ENCODE measurements at places on chromosomes 5 and 9. TPM values are rescaled to one million over a fixed set of nuclear protein-coding genes. Genes with fewer than 3 reads are reported as not detected.
A peak's percentile ranks its signal among the peaks of the same experiment; 100 is the strongest.

DNA sequence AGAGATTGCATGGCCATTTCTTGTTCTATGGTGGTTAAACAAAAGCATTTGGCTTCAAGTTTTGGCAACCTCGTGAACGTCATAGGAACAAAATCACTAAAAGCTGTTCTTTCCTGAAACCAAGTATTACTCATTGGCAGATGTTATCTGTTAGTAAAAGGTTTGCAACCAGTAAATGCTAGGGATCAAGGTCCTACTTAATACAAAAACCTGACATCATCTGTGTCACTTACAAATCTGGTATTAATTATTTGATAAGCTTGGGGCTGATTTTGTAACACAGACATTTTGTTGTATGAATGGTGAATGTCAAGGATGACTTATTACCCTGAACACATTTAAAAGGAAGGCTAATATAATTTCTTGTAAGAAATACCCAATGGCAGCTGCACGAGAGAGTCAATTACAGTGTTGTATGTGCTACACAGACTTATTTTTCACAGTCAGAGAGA lies 486.4 kb upstream of the ZNF608 start:
- peak; percentile 24 for DNase-seq
- H3K4me1 ChIP-seq, result no peaks in the 10 kb centered on the region
- H3K36me3 ChIP-seq, result no peaks in the 10 kb centered on the region
- H3K27ac ChIP-seq, result no peak overlapping the region

The TMEM232 gene
- 21.1 TPM for total RNA-seq

DNA sequence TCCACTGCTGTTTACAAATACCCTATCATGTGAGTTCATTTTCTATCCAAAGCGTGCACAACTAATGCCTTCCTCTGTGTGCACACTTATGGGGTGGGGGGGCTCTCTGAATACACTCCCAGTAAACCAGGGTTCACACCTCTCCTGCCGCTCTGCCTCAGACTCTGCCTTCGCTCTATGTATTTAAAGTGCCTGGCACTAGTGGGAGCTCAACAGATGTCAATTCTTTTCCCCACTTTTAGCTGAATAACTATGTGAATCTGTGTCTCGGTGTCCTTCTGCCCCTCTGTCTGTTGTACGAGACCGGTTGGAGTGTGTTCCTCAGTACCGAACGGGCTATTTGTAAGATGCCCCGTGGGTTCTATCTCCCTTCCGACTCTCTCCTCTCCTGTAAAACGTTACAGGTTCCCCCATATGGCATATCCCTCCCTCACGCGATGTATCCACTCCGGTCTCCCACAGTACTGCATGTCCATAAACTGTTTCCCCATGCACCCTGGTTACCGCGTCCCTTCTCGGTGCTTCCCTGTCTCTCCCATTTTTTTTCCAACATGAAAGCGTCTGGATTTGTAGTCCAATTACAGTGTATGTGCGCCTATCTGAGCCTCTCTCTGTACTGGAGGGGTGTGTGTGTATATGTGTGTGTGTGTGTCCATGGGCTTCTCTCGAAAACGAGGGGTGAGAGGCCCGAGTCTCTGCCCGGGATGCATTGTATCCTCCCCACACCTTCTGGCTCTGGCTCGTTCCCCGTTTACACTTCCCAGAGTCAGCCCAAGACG lies 1.6 kb downstream of the ELL2 start:
- peaks cover 23% of the 10 kb centered on the region for H3K4me1 ChIP-seq
- peaks cover 3% of the 10 kb centered on the region for H3K27me3 ChIP-seq
- peak overlapping the region; percentile 49 for H3K27ac ChIP-seq
- H3K4me3 ChIP-seq, result peak overlapping the region; percentile 75
- H3K36me3 ChIP-seq, result no peaks in the 10 kb centered on the region

GRCh38 chr9:129505270-129505902 lies 115.5 kb downstream of the C9orf50 start:
- H3K36me3 ChIP-seq, result peaks cover 5% of the 10 kb centered on the region
- H3K27me3 ChIP-seq, result no peaks in the 10 kb centered on the region
- peaks cover 32% of the 10 kb centered on the region for H3K4me1 ChIP-seq
- DNase-seq, result peak; percentile 94
- no peak overlapping the region for H3K27ac ChIP-seq

DNA sequence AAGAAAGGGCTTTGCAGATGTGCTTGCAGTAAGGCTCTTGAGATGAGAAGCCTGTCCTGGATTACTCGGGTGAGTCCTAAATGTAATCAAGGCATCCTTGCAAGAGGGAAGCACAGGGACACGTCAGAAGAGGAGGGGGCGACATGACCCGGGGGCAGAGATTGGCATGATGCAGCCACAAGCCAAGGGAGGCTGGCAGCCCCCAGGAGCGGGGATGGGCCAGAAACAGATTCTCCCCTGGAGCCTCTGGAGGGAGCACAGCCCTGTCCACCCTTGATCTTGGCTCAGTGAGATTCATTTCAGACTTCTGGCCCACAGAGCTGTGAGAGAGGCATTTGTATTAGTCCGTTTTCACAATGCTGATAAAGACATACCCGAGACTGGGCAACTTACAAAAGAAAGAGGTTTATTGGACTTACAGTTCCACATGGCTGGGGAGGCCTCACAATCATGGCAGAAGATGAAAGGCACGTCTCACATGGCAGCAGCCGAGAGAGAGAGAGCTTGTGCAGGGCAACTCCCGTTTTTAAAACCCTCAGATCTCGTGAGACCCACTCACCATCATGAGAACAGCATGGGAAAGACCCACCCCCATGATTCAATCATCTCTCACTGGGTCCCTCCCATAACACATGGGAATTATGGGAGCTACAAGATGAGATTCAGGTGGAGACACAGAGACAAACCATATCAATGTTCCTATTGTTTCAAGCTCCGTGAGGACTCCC lies 76.1 kb downstream of the ADAMTS2 start:
- H3K36me3 ChIP-seq, result peaks cover 21% of the 10 kb centered on the region
- H3K27ac ChIP-seq, result no peak overlapping the region
- H3K4me3 ChIP-seq, result no peak overlapping the region
- DNase-seq, result no peak
- no peaks in the 10 kb centered on the region for H3K27me3 ChIP-seq

DNA sequence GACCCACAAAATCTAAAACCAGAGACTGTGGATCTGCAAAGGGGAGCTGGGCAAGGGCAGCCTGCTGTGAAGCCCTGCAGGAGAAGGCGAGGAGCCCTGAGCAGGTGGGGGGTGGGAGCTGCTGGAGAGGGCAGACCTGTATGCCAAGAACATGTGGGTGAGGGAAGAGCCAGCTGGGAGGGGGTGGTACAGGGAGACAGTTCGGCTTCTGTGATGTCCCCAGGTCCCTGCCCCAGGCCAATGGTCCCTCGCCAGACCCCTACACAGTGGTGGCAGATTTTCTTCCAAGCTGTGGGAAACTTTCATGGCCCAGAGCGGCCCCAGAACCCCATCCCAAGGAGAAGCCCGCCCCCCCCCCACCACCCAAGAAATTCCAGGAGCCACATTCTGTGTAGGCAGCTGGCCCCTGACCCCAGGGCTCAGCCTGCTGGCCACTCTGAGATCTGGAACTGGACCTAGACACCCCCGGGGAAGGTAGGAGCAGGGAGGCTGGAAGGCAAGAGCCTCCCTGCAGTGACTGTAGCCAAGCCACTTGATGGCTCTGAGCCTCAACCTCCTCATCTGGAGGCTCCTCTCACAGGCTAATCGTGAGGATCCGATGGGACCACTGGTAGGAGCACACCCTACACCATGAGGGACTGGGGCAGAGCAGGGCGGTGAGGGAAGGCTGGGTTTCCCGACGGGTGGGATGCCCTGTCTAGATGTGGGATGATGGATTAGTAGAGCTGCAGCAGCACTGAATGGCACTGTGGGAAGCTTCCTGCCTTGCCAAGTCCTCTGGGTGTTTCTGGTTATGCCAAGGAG lies 22.6 kb upstream of the CSF1R start:
- no peak for DNase-seq
- H3K27ac ChIP-seq, result no peak overlapping the region
- H3K27me3 ChIP-seq, result no peaks in the 10 kb centered on the region
- H3K4me3 ChIP-seq, result no peak overlapping the region
- no peaks in the 10 kb centered on the region for H3K36me3 ChIP-seq
- peaks cover 17% of the 10 kb centered on the region for H3K4me1 ChIP-seq

DNA sequence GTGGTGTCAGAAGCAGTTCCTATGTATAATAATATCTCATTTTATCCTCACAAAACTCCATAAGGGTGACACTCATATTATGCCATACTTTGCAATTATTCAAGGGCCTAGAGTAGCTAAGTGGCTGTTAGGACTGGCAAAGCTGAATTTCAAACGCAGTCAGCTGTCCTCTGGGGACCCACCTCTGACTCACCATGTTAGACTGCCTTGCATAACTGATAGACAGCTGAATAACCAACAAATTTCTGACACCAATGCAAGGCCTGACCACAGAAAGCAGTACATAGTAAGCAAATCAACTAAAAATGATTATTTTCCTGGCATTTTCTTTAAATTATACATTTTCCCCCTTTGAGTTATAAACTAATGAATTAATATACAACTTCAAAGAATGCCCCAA lies 251.6 kb upstream of the PTGER4 start:
- no peaks in the 10 kb centered on the region for H3K36me3 ChIP-seq
- no peaks in the 10 kb centered on the region for H3K27me3 ChIP-seq
- no peak overlapping the region for H3K4me3 ChIP-seq

The PDE4D gene
- 84.0 TPM for total RNA-seq

The CBY3 gene
- total RNA-seq, result not detected

DNA sequence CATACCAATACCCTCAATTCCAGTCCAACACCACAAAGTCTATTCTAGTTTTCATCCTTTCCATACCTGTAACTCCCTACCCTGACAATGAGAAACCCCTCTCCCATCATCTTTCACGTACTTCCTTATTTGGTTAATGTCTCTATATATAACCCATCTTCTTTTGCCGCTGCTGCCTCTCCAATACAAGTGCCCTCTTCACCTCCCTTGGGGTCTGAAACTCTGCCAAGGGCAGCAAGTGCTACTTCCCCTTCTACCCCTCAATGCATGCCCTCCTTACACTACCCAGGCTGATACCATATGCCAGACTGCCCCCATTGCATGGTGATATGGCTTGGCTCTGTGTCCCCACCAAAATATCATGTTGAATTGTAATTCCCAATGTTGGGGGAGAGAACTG lies 24.4 kb upstream of the SMIM15 start:
- H3K4me1 ChIP-seq, result no peaks in the 10 kb centered on the region
- no peak overlapping the region for H3K4me3 ChIP-seq
- H3K27ac ChIP-seq, result no peak overlapping the region
- no peaks in the 10 kb centered on the region for H3K36me3 ChIP-seq
- DNase-seq, result no peak
- no peaks in the 10 kb centered on the region for H3K27me3 ChIP-seq

The NOP16 gene
- 9.9 TPM for total RNA-seq

GRCh38 chr9:128558431-128559310 lies 6.3 kb downstream of the SPTAN1 start:
- DNase-seq, result no peak
- peaks cover 41% of the 10 kb centered on the region for H3K4me1 ChIP-seq
- H3K4me3 ChIP-seq, result peak overlapping the region; percentile 4
- H3K27ac ChIP-seq, result peak overlapping the region; percentile 93

The SLC1A3 gene
- 456 TPM for total RNA-seq

The RPP25L gene
- total RNA-seq, result 10.4 TPM

DNA sequence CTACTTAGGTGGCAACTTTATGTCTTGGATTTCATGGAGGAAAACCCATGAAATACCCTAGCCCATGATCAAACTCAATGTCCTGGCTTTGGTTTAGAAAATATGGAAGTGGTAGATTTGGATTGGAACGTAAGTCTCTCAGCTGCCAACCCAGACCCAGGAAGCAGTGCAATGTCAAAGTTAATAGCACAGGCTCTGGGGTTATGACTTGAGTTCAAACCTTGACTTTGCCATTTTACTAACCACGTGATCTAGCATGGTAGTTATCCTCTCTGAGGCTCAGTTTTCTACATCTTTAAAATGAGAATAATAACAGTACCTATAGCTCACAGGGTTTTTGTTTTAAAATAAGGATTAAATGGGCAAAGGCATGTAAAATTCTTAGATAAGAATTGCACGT lies 13.8 kb downstream of the FYB1 start:
- no peaks in the 10 kb centered on the region for H3K4me1 ChIP-seq
- H3K27me3 ChIP-seq, result no peaks in the 10 kb centered on the region
- no peak overlapping the region for H3K4me3 ChIP-seq
- DNase-seq, result no peak

- H3K4me3 ChIP-seq, result no peak overlapping the region
- no peaks in the 10 kb centered on the region for H3K27me3 ChIP-seq
- H3K4me1 ChIP-seq, result no peaks in the 10 kb centered on the region
- no peaks in the 10 kb centered on the region for H3K36me3 ChIP-seq
Measured at GRCh38 chr5:53545744-53546143, 14.7 kb upstream of the NDUFS4 start.

DNA sequence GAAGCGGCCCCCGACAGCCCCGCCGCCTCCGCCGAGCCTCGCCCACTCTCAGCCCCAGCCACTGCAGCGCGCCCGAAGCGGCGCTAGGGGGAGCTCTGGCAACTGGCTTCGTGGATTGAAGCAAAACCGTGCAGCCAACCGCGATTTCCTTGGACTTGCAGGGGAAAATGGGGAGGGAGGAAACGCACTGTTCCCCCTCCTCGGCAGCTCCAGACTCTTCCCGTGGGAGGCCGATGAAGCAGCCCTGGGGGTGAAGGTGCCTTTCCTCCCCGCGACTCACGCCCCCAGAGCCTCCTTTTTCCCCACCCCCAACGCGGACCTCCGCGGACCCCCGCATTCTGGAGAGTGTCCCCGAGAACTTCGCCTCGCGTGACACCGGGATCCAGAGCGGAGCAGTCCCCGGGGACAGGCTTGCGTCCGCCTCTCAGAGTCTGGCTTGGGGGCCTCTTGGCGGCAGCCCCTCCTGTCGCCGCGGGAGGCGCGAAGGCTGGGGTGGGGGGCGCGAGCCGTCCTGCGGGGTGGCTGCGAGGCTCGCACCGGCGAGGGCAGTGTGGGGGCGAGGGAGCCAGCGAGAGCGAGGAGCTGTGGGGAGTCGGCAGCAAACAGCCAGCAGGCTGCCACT lies 3.8 kb downstream of the IER5L start:
- DNase-seq, result peak; percentile 82
- H3K27me3 ChIP-seq, result peaks cover 14% of the 10 kb centered on the region
- peaks cover 58% of the 10 kb centered on the region for H3K4me1 ChIP-seq
- peak overlapping the region; percentile 66 for H3K4me3 ChIP-seq
- no peaks in the 10 kb centered on the region for H3K36me3 ChIP-seq

DNA sequence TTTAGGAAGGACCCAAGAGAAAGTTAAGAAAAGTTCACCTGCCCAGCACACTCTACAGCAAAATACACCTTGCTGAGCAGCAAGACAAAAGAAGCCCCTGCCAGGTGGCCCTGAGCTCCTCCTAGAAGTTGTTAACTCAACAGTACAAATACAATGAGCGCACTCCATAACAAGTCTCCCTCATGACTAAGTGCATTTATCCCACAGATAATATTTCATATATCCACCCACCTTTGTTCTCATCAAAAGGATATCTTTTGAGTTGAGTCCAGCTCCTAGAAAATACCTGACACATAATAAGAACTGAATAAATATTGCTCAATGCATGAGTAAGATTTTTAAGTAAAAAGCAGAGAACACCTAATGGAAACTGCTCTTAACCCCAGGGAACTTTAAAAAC lies 73.3 kb downstream of the ABCA1 start:
- peaks cover 3% of the 10 kb centered on the region for H3K4me1 ChIP-seq
- H3K27me3 ChIP-seq, result no peaks in the 10 kb centered on the region
- no peak for DNase-seq
- peaks cover 2% of the 10 kb centered on the region for H3K36me3 ChIP-seq
